Cardiac fibroblast (primary cell): ENCODE measurements at places on chromosomes 7 and 10.

DNA sequence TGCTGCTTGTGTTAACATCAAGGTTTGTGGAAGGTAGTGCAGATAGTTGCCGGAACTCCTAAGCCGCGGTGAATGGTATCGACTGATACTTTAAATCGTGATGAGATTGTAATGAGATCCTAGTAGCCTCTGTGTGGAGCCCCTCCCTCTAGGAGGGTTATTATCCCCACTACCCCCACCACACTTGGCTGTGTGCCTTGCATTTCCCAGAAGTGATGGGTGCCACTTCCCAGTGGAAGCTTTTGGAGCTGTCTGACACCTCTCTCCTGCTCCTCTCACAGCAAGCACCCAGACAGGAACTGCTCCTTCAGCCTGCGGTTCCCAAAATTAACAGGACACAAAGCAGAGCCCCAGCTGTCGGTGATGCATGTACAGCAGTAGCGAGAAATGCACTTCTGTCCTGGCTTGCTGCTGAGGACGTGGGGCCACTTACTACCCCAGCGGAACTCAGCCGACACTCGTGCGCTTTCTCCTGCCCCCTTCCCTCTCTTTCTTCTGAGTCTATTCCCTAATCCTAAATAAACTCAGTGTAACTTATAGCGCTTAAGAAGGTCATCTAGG is 52.5 kb downstream of the PRKAG2 start:
- no peak for DNase-seq

GRCh38 chr7:113404245-113404644 is 285.9 kb upstream of the SMIM30 start:
- no peak for DNase-seq

- DNase-seq = no peak
Observed at GRCh38 chr10:85026878-85027467, 698.6 kb downstream of the CCSER2 start.

DNA sequence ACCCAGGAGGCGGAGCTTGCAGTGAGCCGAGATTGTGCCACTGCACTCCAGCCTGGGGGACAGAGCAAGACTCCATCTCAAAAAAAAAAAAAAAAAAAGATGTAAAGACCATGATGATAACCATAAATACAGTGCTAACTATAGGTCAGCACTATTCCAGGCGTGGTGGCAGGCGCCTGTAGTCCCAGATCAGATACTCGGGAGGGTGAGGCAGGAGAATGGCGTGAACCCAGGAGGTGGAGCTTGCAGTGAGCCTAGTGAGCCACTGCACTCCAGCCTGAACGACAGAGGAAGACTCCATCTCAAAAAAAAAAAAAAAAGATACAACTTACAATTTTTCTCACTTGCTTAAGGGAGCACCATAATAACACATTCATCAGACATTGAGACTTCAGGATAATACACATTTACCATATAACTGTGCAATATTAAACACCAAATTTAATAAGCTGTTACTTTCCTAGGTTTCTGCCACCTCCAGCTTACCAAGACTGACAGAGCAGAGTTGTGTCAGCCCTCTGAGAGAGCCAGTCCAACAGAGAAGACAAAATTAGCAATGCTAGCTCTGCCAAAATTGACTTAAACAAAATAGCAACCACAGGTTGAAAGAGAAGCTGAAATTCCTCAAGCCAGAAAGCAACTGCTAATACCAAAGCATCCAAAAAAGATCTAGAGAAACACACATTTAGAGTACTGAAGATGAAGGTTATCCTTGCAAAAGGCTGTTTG is 8.2 kb downstream of the DNA2 start:
- DNase-seq = no peak

GRCh38 chr7:45230611-45231165 is 73.1 kb downstream of the RAMP3 start:
- DNase-seq = no peak

GRCh38 chr10:3961082-3961481 is 176.1 kb upstream of the KLF6 start:
- no peak for DNase-seq
